ENCODE measurements at places on chromosomes 5 and 9. TPM values are rescaled to one million over a fixed set of nuclear protein-coding genes. Genes with fewer than 3 reads are reported as not detected.

The CTXN3 gene
- not detected for total RNA-seq

The TMOD1 gene
- total RNA-seq = 25.7 TPM

The PCDHGB1 gene
- 0.06 TPM for total RNA-seq

The SLC46A2 gene
- not detected for total RNA-seq

The WNK2 gene
- not detected for total RNA-seq
